AG10803 (cell line): ENCODE measurements at places on chromosomes 11 and 22.

DNA sequence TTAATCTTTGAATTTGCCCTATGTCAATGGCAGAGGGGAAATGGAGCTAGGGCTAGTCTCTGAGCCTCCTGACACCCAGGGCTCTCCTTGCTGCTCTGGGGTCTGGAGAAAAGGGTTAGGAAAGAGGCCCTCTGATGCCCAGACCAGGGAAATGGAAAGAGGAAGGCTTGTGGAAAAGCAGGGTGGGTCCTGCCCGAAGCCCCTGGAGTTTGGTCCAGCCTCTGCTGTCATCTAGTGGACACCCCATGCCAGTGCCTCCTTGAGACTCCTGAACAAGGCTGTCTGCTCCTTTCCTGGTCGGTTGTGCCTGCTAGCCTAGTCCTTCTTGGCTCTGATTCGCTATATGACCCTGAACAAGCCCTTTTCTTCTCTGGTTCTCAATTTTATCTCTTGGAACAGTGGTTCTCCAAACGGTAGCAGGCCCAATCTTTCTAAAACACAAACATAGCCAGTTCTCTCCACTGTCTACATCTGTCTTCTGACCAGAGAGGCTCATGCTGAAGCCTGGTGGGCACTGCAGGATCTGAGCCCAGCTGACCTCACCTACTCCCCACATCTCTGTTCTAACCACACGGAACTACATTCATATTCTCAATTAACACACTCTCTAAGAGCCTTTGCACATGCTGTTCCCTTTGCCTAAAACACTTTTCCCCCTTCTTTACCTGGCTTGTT lies 8.8 kb upstream of the PLA2G3 start:
- DNase-seq = peak; percentile 74

DNA sequence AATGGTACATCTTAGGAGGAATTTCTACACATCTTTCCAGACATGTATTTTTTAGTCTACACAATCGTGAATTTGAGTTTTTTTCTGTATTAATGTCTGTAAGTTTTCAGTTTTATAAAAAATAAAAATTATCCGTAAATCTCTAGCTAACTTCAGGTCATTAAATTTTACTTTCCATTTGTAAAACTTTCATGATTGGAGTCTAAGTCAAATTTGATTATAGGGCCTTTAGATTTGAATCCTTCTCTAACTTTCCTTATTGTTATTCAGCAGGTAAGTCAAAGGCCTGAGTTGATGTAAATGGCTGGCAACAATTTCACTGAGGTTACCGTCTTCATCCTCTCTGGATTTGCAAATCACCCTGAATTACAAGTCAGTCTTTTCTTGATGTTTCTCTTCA lies at the start of gene OR8I2:
Gene OR8I2, plus strand, starts transcription at position 301 of the 400 bp plus-strand sequence. Its CDS starts 0 bp downstream, at position 301.
- DNase-seq = no peak

- peak; percentile 60 for DNase-seq
Measured at GRCh38 chr11:130448416-130449309, at the start of gene ADAMTS15. TSS of gene ADAMTS15 (plus strand) at chr11:130448645. CDS start at chr11:130448974, 329 bp downstream.

- peak; percentile 71 for DNase-seq
Measured at GRCh38 chr11:112016088-112016764, 9.0 kb upstream of the DLAT start.

DNA sequence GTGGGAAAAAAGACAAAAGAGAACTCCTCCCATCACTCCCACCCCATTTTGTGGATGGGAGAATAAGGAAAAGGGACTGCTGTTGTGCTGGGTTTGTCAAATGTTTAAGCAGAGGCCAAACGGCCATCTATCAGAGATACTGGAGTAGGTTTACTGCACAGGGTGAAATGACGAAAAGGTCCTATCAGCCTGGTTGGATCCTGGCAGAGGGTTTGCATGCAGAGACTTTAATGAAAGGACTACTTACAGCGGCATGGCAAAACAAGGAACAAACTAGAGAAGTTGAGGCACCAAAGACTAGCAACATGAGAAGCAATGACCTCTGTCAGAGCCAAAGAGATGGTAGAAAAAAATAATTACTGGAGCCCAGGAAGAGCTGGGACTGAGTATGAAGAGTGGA lies 32.2 kb upstream of the HEPHL1 start:
- DNase-seq = no peak

GRCh38 chr11:6571434-6572008 lies 31.9 kb downstream of the RRP8 start:
- DNase-seq = no peak

GRCh38 chr11:19524171-19524671 lies 188.4 kb upstream of the NAV2 start:
- no peak for DNase-seq

GRCh38 chr11:94184846-94185245 lies 56.2 kb downstream of the PANX1 start:
- no peak for DNase-seq

- DNase-seq = no peak
Measured at GRCh38 chr11:32830413-32830738, 649 bp downstream of the PRRG4 start.
